ENCODE measurements at places on chromosomes 12 and 14. TPM values are rescaled to one million over a fixed set of nuclear protein-coding genes. Genes with fewer than 3 reads are reported as not detected.
A peak's percentile ranks its signal among the peaks of the same experiment; 100 is the strongest.

KRT75 gene
- not detected for total RNA-seq

DNA sequence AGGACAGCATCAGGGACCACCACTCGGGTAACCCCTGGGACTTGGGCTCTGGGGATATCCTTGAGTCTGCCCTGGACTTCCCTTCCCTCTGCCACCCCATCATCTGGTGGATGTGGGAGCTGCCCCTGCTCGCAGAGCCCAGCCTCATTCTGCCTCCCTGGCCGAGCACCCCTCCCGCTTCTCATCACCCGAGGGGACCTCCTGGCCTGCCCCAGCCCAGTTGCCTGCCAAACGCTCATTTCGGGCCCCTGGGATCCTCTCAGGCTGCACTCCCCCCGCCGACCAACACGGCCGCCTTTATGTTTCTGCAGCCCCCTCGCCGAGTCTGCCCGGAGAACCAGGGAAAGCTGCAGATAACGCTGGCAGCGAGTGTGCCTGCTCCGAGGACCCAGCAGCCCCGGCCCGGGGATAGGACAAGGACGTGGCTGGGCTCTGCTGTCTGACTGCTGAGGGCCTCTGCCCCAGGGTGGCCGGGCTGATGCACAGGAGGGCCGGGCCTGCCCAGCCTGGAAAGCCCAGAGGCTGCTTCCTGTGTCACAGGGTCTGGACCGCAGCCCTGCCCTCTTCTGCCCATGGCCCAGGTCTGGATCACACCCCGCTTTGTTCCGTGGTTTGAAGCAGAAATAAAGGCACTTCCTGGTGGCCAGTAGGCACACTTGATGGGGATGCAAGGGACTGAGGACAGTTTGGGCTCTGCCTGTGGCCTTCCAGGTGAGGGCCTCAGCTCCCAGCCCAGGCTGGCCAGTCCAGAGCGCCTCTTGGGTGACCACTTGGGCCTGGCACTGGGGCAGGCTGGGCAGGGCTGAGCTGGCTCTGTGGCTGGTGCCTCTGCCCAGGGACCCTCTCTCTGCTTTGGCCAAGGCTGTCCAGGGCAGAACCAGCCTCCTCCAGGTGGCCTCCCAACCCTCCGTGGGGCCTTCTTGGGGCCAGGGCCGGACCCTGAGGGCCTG, 4.9 kb upstream of the EXOC3L4 start:
- no peak overlapping the region for H3K4me3 ChIP-seq
- no peak for DNase-seq
- H3K4me1 ChIP-seq = peaks cover 3% of the 10 kb centered on the region
- no peak overlapping the region for H3K27ac ChIP-seq
- H3K27me3 ChIP-seq = peaks cover 6% of the 10 kb centered on the region

- DNase-seq = no peak
- peaks cover 13% of the 10 kb centered on the region for H3K4me1 ChIP-seq
- no peak overlapping the region for H3K4me3 ChIP-seq
- H3K27ac ChIP-seq = no peak overlapping the region
- H3K36me3 ChIP-seq = no peaks in the 10 kb centered on the region
Observed at GRCh38 chr12:88310069-88310468, 168.0 kb downstream of the TMTC3 start.

- H3K36me3 ChIP-seq = peaks cover 32% of the 10 kb centered on the region
- H3K4me3 ChIP-seq = no peak overlapping the region
- no peak overlapping the region for H3K27ac ChIP-seq
- peak; percentile 43 for DNase-seq
Observed at GRCh38 chr12:53190108-53190729, 9.5 kb upstream of the CSAD start.

GRCh38 chr12:105352052-105352451, 21.6 kb downstream of the C12orf75 start:
- no peak overlapping the region for H3K4me3 ChIP-seq
- peaks cover 8% of the 10 kb centered on the region for H3K36me3 ChIP-seq
- H3K27me3 ChIP-seq = no peaks in the 10 kb centered on the region
- peak overlapping the region; percentile 4 for H3K27ac ChIP-seq
- no peak for DNase-seq

- no peak overlapping the region for H3K27ac ChIP-seq
- H3K36me3 ChIP-seq = no peaks in the 10 kb centered on the region
- no peaks in the 10 kb centered on the region for H3K4me1 ChIP-seq
- DNase-seq = no peak
- no peak overlapping the region for H3K4me3 ChIP-seq
Observed at GRCh38 chr12:129863938-129864337, 39.9 kb downstream of the TMEM132D start.

DNA sequence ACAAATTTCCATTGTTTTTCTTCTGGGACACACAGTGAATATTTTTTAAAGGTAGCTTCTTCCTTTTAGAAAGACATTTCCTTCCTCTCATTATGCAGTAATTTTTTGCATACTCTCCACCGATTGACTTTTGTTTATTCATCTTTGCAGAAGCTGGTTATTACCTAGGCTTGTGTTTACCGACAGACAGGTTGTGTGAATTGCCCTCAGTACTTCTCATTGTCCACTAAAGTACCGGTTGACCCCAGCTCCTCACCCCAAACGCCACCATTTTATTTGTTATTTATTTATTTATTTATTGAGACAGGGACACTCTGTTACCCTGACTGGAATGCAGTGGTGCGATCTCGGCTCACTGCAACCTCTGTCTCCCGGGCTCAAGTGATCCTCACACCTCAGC, 63.4 kb upstream of the MYL2 start:
- H3K27me3 ChIP-seq = peaks cover 95% of the 10 kb centered on the region
- no peak overlapping the region for H3K4me3 ChIP-seq
- no peak for DNase-seq
- H3K4me1 ChIP-seq = no peaks in the 10 kb centered on the region
